ENCODE measurements at places on chromosomes 3 and 15.

DNA sequence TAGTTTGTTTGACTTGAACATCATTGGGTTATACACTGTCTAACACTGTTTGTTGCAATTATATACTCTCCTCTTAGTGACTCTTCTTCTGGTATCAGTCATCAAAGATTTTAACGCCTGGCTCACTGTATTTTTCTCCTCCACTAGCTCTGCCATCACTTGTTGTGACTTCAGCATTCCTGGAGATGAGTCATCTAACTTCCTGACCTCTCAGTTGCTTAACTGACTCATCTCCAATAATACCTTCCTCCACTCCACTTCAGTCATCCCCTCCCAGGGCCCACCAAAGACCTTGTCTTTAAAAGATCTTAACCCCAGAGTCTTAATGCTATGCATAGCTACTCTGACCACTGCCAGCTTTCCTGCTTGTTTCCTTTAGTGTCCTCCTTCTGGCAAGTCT lies 28.6 kb upstream of the CLSTN2 start:
- DNase-seq = no peak

- DNase-seq = peak; percentile 49
Measured at GRCh38 chr3:157606011-157606851, 103.0 kb upstream of the VEPH1 start.

DNA sequence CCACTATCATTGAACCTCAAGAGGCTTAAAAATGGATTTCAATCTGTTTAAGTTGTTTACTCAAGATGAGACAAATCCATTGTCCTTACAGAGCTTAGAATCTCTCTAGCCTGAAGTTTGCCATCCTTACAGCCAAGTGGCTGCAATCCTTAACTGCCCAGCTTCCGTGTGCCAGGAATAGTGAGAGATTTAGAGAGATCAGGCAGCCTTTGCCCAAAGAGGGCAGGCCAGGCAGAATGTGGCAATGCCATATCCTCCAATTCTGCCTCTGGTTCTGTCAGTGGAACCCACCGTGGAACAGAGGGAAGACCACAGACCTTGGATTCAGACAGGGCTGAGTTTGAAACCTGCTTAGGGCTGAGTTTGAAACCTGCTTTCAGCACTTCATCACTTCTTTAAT lies 374.3 kb downstream of the VPS13C start:
- no peak for DNase-seq

DNA sequence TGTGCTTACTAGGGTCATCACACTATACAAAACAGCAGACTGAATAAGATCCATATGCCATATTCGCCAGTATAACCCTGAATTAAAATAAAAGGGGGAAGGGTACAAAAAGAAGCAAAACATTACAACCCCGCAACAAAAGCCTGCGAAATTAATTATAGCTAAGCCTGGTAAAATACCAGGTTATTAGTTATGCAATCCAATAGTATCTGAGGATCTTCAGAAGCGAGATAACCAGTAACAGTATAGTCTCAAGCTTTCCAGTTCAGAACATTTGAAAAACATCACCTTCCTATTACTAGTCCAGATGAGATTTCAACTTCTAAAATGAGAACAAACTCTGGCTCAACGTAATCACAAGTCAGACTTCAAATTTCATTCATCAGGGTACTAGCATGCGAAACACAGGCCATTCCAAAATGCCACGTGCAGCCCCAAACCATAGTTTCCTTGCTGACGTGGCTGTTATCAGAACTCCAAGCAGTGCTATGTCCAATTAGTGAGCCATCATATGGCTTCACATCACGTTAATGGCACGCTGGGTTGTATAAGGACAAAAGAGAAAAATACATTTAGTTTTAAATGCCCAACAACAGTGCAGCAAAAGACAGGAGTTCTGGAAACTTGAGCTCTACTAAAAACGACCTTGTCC lies 1.1 kb downstream of the SSR3 start:
- DNase-seq = no peak

DNA sequence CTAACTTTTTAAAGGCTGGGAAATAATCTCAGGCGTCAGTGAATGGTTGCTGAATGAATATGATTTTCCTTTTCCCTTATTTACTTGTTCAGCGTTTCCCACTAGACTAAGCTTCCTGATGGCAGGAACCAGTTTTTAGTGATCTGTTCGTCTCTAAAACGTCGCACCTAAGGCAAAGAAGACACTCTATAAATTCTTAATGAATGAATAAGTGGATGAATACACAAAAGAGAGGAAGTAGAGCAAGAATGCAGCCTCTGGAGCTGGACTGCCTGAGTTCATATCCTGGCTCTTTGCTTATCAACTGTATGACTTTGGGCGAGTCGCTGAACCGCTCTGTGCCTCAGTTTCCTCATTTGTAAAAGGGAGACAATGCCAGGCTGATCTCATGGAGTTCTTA lies 38.7 kb downstream of the WNT7A start:
- DNase-seq = no peak

GRCh38 chr3:58526515-58526957 lies 10.5 kb downstream of the ACOX2 start:
- no peak for DNase-seq

- DNase-seq = no peak
Measured at GRCh38 chr15:58171476-58172061, 33.4 kb downstream of the AQP9 start.

- DNase-seq = no peak
Measured at GRCh38 chr15:39586387-39587095, 5.7 kb downstream of the THBS1 start.

- DNase-seq = no peak
Measured at GRCh38 chr3:105388176-105388575, 21.5 kb downstream of the ALCAM start.

GRCh38 chr15:41866263-41866703 lies 27.6 kb downstream of the SPTBN5 start:
- no peak for DNase-seq

- DNase-seq = no peak
Measured at GRCh38 chr3:47010910-47011309, 31.4 kb downstream of the NBEAL2 start.

DNA sequence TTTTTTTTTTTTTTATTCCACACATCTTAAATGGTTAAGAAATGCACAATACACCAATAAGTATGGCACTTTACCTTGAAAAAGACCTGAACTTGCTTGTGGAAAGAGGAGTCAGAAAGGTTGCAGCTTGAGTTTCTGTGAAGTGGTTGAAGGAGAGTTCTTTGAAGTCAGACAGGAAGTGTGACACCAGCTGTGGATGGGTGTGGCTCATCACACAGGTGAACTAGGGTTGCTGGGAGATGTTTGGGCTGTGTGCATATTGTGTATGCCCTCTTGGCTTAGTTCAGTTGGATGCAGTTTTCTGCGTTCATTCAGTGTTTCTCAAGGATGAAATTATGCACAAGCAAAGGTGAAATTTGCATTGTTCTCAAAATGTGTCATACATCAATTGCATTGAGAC lies 6.3 kb downstream of the AEN start:
- DNase-seq = no peak

DNA sequence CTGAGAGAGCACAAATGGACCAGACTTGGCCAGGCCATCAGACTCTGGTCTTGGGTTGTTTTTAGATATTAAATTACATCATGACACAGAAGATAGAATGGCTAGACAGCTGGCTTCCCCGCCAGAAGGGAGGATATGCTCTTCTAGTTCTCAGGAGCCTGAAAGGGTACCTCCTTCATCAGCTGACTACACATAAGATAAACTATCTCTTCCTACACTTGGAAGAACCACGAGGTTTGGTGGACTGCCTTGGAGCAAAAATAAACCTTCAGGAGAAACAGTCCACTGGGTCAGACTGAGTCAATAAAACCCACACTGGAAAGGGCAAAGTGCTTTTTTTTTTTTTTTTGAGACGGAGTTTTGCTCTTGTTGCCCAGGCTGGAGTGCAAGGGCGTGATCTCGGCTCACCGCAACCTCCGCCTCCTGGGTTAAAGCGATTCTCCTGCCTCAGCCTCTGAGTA lies 26.3 kb upstream of the DYNC1LI1 start:
- DNase-seq = no peak

GRCh38 chr3:20066850-20067617 lies 26.8 kb downstream of the KAT2B start:
- DNase-seq = no peak

DNA sequence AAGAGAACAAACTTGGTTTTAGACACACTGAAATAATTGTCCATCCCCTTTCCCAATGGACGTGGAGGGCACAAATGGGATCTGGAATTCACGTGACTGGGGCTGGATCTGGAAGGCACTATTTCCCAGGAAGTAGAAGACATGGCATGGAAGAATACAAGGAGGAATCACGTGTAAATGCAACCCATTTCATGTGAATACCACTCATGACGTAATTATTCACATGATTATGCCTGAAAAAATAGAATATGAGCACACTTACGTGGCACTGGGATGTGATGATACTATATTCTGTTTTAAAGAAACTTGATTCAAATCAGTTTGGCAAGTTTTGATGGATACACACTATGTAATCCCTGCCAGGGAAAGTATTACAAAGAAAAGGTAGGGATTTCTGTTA lies 477.3 kb downstream of the GABRG3 start:
- DNase-seq = no peak

- no peak for DNase-seq
Measured at GRCh38 chr3:192169332-192169915, 557.9 kb downstream of the FGF12 start.

DNA sequence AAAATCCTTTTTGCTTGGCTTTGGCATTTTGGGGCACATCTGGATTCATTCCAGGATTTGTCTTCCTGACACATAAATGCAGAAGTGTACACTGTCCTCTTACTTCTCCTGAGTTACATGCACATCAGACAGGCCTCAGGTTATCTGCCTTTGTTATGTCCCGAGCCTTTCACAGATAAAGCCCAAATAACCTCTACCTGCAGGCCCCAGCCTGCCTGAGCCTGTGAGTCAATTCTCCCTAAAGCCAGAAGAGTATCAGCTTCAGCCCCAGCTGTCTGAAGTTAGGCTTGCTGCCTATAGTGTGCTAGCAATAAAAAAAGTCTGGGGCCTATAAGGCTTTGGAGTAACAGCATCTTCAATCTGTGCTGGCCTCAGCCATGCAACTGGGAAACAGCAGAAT lies 17.7 kb upstream of the GSK3B start:
- DNase-seq = no peak

GRCh38 chr15:74725845-74726773 lies 781 bp upstream of the CYP1A1 start:
- no peak for DNase-seq

Data from renal cortex interstitium (tissue), 15 donors.